Left colon (tissue), 2 donors: ENCODE measurements at places on chromosomes 11 and 22.
A peak's percentile ranks its signal among the peaks of the same experiment; 100 is the strongest.

- no peak for DNase-seq
These were observed 187.7 kb upstream of the E2F8 start for GRCh38 chr11:19428206-19429002.

- no peak for DNase-seq
These were observed 26.9 kb upstream of the ALKBH3 start for GRCh38 chr11:43853781-43854180.

- no peak for DNase-seq
These were observed 59.4 kb downstream of the F2 start for GRCh38 chr11:46778416-46778815.

- peak; percentile 34 for DNase-seq
These were observed 82.3 kb downstream of the RCN1 start for GRCh38 chr11:32172848-32173834.

DNA sequence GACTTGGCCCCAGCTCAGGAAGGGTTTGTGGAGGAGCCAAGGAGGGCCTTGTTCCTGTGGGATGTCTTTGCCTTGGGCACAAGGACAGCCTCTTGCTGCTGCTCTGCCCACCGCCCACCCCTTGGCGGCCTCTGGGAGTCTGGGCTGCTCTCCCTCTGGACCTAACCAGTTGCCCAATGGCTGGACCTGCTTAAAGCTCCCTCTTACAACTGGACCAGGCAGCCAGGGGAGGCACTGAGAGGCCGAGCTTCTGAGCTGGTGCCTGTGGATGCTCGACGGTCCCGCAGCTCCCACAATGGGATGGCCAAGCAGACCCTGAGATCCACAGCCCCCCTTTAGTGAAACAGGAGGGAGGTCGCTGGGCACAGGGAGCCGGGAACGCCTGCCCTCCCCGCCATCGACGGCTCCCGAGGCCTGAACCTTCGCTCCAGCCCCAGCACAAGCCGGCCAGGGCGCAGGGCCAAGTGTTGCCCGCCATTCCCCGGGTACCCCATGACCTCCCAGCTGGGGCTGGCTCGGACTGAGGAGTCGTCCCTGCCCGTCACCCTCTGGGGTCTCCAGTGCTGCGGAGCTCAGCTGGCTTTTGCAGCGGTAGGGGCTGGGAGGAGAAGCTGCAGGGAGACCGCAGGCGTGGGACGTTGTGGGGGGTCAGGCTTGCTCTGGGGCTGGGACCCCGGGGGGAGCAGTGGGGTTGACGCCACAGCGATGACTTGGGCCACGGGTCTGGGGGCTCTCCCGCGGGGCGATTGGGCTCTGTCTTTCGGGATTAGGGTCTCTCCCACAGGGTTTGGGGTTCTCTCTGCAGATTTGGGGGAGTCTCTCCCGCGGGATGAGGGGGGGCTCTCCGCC is 584 bp upstream of the GAL start:
- no peak for DNase-seq
